ENCODE measurements at places on chromosomes 16 and 17.

GRCh38 chr16:46673320-46674013 is 15.5 kb downstream of the VPS35 start:
- DNase-seq: no peak

- no peak for DNase-seq
Observed at GRCh38 chr16:69260506-69260905, 50.6 kb upstream of the VPS4A start.

DNA sequence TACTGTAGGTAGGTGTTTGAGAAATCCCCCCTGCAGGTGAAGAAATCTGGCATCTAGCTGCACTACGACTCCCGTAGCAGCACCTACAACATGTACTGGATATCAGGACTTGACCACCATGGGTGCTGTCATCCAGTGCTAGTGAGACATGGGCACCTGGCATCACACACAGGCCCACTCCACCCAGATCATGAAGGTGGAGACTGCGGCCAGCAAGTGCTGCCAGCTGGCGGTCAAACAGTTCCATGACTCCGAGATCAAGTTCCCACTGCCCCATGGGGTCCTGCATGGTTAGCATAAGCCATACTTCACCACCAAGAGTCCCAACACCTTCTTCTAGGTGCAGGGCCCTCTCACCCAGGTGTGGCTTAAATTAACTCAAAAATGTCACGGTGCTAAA is 213.0 kb upstream of the C17orf78 start:
- no peak for DNase-seq

DNA sequence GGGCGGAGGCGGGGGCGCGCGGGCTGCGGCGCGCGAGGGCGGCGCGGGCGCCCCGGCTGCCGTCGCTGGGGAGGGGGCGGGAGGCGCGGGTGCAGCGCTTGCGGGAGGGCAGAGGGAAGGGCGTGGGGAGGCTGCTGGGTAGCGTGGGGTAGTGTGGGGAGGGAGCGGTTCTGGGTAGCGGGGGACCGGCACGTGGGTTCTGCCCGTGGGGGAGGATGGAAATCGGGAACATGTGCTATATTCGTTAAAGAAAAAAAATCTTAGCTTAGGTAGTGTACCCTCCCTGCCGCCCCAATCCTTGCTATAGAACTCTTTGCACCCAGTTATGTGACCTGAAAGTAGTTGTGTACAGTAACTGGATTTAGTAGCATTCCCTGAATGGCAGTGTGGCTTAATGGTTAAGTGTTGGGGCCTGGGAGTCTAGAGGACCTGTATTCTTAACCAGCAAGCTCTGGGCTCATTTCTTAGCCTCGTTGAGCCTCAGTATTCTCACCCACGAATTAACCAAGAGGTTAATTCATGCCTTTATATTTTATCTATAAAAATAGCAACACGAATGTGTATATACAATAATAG is 646 bp downstream of the RABEP1 start:
- DNase-seq: peak; percentile 47

- no peak for DNase-seq
Observed at GRCh38 chr17:81390029-81390872, 5.0 kb upstream of the BAHCC1 start.

- DNase-seq: no peak
Observed at GRCh38 chr16:47037396-47037745, 63.9 kb upstream of the DNAJA2 start.

DNA sequence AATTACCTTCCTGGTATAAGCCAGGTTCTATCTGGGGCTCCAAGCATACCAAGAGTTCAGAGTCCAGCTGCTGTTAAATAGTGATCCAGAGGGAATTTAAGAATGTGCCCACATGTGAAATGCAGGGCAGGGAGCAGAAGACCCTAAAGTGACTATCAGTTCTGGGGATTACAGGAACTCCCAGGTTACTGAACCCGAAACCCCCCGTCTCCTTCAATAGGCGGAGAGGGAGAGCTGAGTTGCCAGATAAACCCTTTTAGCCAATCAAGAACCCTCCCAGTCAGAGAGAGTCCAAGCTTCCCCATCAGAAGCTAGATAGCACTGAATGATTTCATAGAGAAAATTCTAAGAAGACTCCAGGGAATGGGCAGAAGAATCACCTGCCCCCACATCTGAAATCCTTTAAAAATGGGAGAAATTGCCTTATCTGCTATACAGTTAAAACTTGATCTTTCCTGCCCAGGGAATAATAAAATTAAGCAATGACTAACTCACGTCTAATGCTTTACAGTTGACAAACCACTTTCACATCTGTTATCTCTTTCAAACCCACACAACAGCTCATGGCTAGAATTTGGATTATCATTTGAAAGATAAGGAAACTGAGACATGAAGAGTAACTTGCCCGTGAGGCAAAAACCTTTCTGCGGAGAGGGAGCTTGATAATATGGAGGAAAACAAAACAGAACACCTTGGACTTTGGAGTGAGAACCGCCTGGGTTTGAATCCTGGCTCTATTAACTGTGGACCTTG is 10.2 kb downstream of the NOG start:
- no peak for DNase-seq

GRCh38 chr17:73952082-73952479 is 251.4 kb upstream of the RPL38 start:
- no peak for DNase-seq

DNA sequence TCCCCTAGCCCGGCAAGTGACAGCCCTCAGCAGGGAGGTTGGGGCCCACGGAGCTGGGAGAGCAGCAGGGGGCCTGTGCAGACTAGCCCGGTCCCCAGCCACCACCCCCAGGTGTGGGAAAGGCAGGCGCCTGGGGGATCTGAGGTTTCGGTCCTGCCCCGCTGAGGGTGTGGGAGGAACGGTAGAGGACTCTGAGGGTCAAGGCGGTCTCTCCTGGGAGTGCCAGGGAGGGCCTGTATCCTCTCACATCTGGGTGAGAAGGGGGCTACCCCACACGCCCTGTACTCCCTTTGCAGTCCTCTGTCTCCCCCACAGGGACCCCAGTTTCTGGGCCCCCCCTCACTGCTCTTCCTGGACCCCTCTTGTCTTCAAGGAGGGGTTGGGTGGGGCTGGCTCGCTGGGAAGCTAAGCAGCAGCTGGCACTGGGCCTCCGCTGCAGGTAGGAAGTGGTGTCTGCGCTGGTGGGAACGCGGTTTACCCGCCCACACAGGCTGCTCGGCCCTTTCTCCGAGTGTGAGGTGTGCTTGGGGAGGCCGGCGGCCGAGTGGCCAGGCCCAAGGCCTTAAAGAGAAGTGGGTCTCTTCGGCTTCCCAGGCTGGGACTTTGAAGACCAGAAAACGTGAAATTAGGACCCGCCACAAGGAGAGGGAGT is 15.4 kb downstream of the CD7 start:
- peak; percentile 68 for DNase-seq

DNA sequence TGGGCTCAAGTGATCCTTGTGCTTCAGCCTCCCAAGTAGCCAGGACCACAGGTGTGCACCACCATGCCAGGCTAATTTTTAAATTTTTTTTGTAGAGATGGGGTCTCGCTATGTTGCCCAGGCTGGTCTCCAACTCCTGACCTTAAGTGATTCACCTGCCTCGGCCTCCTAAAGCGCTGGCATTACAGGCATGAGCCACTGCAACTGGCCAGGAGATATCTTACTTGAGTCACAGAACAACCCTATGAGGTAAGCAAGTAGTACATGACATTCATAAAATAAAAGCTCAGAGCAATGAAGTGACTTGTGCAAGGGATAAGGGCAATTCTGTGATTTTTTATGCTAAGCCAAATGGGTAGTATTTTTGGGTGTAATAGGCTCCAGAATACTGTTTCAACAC is 57.3 kb downstream of the CDC27 start:
- no peak for DNase-seq

- no peak for DNase-seq
Observed at GRCh38 chr17:47275245-47275984, 21.8 kb downstream of the ITGB3 start.

- DNase-seq: no peak
Observed at GRCh38 chr17:71099003-71099714, 929.8 kb downstream of the KCNJ2 start.

DNA sequence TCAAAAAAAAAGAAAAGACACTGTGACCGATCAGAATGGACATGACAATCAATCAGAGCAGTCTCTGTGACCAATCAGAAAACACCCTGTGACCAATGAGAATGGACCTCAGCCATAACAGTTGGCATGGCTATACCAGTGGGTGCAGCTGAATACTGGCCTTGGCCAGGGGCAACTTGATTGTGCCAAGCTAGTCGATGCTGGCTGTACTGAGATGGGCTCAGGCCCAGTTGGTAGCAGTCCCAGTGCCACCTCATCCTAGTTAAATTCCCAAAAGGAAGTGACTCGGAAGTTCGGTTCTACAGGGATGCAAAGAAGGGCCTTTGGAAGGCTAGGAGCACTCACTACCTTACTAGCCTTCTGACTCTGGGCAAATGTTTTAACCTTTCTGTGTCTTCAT is 37.2 kb upstream of the BCO1 start:
- DNase-seq: no peak

DNA sequence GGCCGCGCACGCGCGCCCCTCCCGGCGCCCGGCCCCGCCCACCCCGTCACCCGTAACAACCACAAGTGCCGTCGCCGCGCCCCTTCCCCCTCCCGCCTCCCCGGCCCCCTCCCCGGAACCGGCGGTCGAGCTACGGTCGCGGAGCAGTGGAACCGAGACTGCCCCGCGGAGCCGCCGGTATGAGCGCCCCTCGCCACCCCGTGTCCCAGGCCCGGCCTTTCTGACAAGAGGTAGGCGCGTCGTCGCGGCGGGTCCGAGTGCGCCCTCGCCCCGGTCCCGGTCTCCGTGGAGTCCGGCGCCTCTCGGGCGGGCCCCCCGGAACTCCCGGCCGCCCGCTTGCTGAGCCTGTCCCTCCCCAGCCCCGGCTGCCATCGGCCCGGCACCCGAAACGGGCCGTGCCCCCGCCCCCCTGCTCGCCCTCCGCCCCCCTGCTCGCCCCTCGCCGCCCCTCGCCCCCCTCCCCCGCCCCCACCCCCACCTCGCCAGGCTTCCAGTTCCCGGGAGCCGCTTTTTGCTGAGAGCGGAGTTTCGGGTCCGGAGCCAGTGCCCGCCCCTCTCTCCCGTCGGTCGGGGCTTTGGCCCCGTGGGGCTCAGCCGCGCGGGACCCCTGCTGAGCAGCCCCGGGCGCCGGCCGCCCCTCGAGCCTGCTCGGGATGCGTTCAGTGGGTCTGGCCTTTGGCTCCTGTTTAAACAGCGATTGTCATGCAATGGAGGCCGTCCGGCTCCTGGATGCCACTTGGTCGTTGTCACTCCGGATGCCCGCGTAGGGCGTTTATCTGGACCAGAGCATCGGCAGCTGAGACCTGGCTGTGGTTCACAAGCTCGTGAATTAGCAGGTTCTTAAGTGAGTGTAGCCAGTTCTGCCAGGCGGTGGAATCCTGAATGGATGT is at the start of gene SEC14L1:
SEC14L1 (plus strand) TSS at position 92 of the 890 bp plus-strand sequence. CDS start 2,628 bp downstream, outside the sequence.
- DNase-seq: peak; percentile 21

DNA sequence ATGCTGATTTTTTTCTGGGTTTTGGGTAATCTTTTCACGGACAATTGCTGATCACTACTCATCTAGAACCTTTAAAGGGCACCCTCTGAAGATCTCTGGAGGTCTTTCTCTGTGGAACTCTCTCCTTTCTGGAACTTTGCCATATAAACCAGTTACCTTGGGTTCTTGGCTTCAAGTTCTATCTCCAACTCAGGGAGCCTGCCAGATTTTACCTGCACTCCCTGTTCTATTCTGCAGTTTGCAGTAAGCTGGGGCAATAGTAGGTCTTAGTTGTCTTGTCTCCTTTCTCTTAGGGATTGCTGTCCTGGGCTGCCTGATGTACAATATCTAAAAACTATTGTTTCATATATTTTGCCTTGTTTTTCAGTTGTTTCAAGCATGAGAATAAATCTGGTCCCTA is 120.3 kb downstream of the CHD9 start:
- no peak for DNase-seq

GRCh38 chr16:177981-178667 is 1.6 kb downstream of the HBA1 start:
- no peak for DNase-seq

DNA sequence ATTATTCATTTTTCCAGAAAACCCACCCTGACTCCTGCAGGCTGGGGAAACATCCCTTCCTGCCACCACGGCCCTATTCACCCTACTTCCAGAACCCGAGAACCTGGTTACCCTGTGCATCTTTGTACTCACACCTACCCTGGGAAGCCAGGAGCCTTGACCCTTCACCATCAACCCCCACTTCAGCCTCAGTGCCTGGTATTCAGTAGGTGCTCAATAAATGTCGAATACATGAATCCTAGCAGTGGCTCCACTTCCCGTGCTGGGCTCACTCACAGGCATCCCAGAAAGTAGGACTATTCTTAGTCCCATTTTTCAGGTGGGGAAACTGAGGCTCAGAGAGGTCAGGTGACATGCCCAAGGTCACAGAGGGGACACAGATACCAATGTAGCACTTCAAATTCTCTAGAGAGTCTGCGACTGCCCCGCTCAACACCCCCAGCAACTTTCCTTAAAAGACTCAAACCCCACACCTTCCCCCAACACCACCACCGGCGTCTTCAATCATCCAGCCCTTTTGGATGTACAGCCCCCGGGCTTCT is 36.1 kb upstream of the CMIP start:
- no peak for DNase-seq

DNA sequence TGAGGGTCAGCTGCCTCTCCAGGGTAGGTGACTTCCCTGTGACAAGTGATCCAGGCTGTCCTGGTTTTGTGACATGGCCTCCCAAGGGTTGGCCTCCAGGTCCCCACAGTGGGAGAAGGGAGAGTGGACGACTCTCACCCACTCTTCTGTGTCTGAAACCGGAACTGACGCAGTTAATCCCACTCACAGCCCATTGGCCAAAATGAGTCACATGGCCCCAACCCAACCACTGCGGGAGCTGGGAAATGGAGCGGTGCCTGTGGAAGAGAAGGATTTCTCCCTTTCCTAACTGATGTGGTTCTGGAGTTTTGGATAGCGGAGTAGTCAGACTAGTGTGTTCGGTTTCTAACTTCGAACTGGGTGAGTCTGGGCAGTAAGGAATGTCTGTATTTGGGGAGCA is 79.4 kb downstream of the ABCC6 start:
- no peak for DNase-seq

DNA sequence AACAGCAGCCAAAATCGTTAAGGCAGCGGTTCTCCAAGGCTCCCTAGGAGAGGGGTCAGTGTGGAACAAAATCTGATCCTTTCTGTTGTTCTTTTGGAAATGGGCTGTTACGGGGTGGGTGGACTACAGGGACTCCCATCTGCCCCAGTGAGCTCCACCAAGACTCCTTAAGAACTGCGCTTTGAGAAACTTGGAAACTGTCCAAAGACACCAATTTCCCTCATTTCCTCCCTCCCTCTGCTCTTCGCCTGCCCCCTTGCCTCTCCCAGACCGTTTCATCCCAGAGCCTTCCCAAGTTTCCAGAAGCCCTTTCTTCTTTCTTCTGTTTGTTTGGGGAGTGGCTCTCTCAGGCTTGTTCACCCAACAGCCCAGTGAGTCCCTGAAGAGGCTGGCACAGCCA is 205.4 kb downstream of the COPRS start:
- DNase-seq: no peak

GRCh38 chr17:59234631-59235030 is 14.3 kb downstream of the GDPD1 start:
- no peak for DNase-seq

Data from stimulated activated naive CD4-positive, alpha-beta T cell (primary cell).